ENCODE measurements at places on chromosomes 2 and 18.
A peak's percentile ranks its signal among the peaks of the same experiment; 100 is the strongest.

DNA sequence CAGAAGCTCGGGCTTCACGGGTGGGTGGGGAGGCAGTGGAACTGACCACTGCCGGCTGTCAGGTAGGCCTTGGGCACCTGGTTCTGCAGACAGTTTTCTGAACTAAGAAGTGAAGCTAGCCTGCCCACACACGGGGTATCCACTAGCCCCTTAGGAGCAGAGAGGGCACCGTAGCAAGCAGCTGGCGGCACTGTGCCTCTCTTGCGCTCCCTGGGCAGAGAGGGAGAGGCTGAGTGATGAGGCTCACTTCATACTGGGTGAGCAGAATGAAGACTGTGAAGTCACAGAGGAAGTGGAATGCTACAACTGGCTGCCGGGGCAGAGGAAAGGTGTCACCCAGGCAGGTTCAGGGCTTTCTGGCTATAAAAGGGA is 753 bp downstream of the ITPRIPL1 start:
- peak; percentile 53 for DNase-seq

DNA sequence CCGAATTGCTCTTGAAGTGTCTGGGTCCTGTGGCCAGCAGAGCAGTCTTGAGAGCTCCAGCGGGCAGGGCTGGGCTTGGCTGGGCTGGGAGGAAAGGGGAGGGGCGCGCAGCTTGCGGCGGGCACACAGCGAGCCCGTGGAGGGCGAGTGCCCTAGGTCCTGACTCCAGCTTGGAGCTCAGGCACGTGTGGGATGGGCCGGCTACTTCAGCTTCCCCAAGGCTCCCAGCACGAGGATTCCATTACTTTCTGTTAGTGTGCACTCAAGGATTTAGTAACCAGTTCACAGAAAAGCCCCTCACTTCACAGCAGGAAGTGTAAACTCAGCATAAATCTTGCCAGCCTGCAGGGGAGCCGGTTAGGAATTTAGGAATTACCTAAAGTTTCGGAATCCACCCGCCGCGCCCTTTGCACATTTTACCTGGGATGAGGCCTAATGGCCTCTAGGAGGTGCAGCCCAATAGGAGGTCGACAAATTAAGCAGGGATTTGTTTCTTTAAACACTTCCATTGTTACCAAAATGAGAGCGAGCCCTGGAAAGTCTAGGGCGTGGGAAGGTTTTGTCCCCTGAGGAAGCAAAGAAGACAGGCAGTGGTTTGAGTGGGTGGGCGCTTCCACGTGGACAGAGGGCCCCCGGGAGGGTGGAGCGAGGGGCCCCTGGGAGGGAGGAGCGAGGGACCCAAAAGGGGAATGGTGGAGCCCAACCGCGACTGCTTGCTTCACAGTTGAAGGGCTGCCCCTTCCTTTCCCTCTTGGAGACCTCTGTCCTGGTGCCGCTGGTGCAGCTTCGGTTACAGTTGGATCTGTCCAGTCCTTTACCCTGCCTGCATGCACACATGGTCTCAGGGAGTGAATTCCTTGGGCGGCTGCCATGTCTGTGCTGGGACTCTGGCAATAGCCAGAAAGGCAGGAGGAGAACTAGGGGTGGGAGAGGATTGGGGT is 93.3 kb downstream of the CTAGE1 start:
- DNase-seq = no peak

DNA sequence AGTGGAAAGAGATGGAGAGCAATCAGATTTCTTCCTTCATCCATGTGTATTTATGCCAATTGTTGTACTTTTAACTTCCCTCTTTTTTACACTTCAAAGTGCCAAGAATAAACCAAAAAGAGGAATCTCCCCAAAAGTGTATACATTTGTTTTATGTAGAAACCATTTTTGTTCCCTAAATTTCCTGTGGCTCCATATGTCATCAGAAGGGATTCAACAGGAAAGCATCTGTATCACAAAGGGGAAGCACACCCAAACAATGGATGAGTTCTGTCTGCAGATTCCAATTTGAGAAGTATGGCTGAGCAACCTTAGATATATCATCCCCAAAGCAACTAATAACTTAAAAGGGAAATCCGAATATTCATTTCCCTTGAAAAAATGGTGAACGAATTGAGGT is 275.0 kb downstream of the MREG start:
- DNase-seq = no peak

DNA sequence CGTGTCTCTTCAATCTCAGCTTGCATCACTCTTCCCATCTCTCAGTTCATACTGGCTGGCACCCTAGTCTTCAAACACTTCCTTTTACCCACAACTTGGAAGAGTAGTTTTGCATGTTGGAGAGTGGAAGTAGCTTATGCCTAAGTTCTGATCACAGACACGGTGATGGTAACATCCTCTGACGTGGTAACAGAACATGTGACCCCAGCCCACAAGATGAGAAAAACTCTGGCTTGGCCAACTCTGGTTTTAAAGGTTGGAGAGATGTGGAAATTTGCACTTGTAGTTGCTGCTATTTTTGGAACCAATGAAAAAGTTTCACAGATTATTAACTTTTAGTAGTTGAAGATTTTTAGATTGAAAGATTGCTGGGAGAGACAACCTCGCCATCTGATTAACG is 155.4 kb upstream of the SLC35G4 start:
- DNase-seq = no peak

DNA sequence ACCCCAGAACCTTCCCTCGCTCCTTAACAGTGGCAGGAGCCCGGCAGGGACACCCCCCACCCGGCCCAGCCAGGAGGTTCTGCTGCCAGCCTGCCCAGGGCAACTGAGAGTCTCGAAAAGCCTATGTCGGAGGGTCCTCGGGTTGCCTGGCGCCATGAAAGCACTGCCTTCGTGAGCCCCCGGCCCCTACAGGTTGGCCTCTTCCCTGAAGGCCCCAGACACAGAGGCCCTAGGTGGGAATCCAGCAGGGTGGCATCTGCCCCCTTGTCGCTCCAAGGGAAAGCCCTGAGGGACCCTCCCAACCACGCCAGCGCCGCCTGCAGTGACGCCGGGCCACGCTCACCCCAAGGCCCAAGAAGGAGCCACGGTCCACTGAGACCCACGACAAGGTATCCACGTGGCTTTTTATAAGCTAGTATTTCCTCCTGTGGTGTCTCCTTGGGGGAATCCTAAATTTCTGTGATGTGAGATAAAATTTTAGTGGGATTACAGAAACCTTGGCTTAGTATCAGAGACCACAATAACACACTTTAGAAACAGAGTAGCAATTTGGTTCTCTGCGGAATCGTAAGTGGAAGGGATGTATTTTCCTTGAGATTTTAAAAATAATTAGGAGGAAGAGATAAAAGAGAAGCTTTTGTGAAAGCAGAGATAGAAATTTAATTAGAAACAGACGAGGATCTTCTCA is 138.9 kb downstream of the HDAC4 start:
- DNase-seq = no peak

DNA sequence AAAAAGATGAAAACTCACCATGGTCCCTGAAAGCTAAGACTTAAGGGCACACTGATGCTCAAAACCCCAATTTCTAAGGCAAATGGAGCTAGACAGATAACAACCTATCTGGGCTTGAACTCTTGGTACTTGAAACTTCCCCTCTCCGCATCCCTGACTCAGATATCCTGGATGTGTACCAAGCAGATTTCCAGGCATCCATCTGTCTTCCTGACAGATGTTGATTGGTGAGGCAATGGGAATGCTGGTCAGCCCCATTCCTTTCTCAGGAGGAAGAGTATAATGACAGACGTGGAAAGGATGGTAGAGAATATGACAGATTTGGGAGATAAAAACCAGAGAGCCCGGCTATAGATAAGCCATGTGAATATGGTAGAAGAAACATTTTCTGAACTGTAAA is 69.2 kb downstream of the ADD2 start:
- DNase-seq = no peak

Data from effector memory CD8-positive, alpha-beta T cell (primary cell).